KG1 (cell line): ENCODE measurements at places on chromosomes 6 and 20.

DNA sequence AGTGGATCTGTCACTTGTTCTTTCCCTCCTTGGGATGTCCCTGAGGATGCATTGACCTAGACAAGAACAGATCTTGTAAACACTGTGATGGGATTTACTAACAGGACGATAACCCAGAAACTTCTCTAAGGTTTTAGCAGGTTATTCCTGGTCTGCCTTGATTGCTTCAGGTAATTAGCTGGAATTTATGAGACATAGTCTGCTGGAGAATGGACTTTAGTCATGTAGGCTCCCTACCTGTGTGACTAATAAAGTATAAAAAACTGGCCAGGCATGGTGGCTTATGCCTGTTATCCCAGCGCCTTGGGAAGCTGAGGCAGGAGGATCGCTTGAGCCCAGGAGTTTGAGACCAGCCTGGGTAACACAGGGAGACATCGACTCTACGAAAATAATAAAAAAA is 96.1 kb downstream of the PAK5 start:
- no peak for DNase-seq

DNA sequence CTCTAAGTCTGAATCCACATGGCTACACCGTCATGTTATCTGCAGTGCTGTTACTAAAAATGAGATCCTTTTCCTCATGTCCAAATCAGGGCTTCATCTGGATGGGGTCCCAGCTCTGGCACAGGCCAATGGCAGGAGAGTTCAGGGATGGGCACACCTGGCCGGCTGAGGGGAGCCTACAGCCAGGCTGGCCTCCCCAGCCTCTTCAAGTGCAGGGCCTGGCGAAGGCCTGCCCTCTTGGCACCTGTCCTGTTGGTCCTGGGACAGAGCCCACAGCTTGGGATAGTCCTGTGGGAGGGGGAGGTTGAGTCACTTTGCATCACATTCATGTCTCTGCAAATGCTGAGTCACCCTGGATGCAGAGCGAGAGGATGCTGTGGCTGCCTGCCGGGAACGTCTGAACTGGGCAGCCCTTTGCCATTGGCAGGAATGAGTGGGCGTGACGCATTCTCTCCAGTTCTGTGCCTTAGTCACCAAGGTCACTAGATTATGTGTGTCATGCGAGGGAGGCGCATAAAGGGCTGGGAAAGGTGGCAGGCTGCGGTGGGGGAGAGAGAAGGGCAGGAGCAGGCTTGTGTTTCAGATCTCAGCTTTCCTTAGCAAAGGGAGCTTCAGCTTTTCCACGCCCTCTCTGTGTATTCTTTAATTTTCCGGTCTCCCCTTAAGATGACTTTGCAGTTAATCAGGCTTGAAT is 223.2 kb upstream of the ECI2 start:
- DNase-seq, result no peak

- DNase-seq, result no peak
These were observed 803 bp downstream of the MICB start for GRCh38 chr6:31498748-31499147.

DNA sequence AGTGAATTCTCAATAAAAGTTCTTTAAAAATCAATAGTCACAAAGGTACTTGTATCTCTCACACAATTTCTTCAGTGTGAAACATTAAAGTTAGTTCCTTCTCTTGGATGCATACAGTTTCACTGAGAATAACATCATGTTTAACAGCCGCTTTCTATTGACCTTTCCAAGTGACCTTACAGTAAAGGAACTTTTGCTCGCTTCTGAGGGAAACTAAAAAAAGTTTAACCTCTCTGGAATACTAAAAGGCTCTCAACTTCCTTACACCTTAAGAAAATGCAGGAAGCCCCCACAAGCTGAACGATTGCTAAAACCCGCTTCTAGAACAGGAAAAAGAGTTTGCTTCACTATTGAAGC is 1.3 kb downstream of the RRAGD start:
- no peak for DNase-seq

DNA sequence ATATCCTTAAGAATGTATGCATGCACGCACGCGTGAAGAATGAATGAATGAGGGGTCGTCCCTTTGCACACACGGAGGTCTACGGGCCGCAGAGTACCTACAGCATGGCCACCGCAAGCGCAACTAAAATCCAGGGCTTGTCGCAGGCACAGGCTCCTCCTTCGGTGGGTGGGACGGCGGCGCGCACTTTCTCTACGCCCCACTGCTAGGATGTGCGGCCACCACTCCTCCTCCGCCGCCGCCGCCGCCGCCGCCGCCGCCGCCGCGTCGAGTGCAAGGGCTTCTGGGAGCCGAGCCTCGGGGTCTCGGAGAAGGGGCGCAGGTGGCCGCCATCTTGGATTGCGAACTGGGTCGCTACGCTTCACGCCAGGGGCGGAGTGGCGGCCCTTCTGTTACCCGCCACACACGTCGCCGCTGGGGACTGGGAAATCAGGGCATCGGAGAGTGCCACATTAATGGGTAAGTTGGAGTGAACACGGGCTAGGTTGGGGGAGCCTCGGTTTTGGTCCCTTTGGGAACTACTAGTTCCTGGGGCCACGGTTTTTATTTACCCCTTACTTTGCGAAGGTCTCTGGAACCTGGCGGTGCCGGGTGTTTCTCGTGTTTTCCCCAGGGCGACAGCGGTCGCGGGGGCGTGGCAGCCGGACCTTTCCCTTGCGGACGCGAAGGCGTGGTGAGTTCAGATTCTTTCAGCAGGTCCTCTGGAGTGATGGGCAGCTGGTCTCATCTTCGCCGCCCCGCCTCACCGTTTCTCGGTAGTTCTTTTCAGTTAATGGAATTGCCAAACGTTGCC is at the start of gene KPNA5:
Gene KPNA5, plus strand, starts transcription at position 332 of the 793 bp plus-strand sequence. Its CDS starts 124 bp downstream, at position 456.
- peak; percentile 92 for DNase-seq

DNA sequence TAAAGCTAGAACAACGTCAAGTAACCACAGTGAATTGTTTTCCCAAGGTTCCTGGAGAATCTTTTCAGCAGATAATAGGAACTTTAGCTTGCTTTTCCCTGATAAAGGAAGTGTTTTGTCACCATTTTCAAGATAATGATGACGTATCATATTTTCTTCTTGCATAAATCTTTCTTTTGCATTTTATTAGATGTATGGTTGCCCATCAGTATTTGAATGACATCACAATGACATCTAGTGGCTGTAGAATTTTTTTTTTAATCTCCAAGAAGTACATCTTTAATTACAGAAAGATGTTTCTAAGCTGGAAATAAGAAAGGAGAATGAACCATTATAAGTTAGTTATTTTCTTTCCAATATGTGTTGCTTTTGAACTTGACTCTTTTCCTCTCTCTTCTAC is 83.0 kb downstream of the CENPW start:
- DNase-seq, result no peak

- no peak for DNase-seq
These were observed 123.2 kb downstream of the DLL1 start for GRCh38 chr6:170167657-170168159.

DNA sequence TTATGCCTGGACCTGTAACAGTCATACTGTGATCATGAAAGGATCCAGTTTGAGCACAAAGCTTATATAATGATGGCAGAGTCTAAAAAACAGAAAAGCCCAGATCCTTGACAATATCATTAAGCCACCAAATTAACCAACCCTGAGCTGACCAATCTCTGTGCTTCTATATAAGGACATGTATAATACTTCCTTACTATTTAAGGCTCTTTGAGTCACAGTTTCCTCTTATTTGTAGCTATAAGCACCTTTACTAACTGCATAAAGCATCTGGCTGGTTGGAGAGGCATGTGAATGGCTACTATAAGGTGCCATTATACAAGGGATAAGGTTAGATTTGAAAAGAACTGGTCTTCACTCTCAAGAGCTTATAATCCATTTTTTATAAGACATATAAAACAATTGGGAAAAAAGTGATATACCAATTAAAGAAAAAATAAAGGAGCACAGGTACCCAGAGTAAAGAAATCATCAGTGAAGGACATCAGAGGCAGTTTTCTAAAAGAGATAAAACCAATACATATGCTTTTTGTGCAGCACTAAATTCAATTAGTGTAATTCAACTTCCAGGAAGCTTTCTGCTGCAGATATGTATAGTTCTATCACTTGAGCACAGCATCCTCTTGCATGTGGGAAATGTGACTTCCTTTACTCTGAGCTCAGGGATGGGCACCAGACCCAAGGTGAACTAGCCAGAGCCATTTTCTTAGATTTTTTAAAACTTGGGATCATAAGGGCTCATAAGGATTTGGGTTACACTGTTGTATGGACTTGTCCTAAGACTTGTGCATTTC is 121.0 kb downstream of the BTBD9 start:
- DNase-seq, result no peak

- DNase-seq, result no peak
These were observed 27.6 kb upstream of the LY86 start for GRCh38 chr6:6560909-6561308.

DNA sequence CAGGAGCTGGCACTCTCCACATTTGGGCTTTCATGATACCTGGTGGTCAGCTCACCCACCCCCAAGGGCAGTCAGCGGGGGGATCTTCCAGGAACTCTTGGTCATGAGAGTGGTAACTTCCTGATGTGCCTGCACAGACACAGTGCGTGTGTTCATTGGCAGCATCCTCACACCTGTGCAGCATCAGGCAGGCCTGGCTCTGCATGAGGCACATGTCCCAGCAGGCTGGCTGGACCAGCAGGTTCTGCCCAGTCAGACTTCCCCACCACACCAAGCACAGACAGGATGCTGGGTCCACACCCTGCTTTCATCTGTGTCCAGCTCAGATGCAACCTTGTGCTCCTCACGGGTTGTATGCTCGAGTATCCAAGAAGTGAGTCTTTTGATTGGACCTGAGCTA is 15.7 kb upstream of the UNC93A start:
- no peak for DNase-seq

- DNase-seq, result no peak
These were observed 12.5 kb downstream of the ITPR3 start for GRCh38 chr6:33633462-33634158.

- DNase-seq, result no peak
These were observed 83.7 kb downstream of the YTHDF1 start for GRCh38 chr20:63132131-63132714.

DNA sequence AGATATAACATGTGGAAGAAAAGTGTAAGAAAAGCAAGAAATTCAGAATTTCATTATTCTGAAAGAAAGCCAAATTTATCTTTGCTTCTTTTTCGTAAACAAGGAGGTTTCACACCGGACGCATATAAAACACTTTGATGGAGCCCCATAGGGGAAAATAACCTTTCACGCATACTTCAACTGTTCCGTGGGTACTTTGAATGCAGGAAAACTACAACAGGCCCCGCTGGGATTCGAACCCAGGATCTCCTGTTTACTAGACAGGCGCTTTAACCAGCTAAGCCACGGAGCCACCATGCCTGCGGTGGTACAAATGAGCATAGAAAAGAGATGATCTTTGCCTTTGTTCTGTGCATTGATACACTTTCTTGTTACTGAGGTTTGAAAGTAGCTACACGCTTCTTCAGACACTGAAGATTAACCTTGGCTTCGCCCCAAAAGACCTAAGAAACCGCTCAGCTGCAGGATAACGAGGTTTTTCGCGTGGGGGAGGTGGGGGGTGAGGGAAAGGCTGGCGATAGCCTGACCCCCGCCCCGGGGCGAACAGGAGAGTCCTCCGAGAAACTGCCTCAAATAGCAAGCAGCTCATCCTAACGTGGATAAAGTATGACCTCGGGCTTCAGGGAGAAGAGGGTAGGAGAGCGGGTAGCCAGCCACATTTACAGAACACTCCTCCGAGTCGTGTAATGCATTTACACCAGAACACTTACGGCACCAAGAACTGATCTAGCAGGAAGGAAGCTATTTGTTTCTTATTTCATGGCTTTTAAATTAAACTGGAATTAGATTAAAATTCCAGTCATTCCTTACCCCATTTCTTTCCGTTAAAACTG is 5.3 kb upstream of the HMGN4 start:
- DNase-seq, result peak; percentile 98

- no peak for DNase-seq
These were observed 62.5 kb downstream of the CNKSR3 start for GRCh38 chr6:154447954-154448353.

DNA sequence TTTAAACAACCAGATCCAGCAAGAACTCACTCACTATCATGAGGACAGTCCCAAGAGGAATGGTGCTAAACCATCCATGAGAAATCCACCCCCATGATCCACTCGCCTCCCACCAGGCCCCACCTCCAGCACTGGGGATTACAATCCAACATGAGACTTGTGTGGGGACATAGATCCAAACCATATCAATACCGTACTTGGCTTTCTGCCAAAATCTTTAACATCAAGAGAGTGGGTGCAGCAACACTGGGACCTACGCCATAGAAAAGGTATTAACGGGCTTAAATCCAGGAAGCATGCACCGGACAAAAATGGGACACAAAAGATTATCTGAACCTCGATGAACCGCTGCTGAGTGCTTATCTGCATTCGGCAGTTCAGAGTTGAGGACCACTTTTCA is 322.3 kb upstream of the ARID1B start:
- DNase-seq, result no peak

DNA sequence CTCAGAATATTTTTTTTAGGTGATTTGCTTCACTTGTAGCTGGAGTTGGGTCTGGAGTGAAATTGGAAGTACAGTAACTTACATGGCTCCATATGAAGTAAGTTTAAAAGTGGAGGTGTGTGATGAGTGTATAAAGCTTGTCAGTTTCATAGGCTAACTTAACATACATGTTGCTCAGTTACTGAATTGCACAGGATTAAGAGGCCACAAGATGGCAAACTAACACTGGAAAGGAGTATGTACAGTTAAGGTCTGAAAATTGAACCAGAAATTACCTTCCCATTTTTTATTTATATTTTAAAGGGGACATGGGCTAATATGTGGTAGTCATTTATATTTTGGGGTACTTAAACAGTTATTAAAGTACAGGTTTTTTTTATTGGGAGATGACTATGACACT is 45.3 kb upstream of the SMIM8 start:
- no peak for DNase-seq

DNA sequence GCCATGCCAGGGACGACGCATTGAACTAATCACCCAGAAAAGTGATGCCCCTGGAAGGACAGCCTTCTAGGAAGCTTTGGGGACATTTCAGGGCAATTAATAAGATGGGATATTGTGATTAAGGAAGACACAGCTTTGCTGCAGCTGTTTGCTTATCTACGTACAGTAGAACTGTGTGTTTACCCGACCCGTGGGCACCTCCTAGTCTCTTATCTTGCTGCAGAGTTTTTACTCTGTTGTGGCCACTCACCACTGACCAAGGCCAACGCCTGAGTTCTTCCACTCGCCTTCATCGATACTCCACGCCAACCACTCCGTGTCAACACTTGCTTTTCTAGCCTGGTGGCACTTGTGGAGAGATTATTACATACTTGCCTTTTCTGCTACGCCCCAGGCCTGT is 105.9 kb upstream of the MLN start:
- no peak for DNase-seq

DNA sequence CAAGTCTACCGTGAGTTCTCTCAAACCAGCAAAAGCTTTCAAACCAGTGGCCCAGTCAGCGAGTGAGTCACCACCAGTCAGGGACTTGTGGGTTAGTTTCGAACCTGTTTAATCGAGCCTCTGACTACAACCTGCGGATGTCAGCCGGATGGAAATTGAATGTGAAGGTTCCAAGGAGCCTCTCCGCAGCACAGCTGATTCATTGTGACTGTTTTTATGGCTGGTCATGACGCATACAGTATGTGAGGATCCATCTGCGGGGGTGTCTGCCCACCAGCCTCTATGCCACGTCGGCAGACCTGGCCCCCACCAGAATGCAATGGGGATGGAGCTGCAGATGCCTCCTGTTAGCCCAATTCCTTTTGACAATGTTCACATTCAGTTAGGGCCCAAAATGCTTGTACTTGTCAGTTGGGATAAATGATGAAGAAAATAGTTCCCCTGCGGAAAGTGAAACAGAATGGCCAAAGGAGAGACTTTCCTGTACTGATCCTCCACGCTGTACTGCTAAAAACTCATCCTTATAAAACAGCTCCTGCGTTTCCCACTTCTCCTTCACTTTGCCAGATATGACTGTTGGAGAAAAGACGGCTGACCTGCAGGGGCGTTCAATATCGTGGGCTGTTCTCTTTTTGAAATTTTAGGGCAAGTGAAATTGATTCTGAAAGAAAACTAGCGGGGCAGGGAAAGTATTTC is 206.6 kb downstream of the TFAP2B start:
- no peak for DNase-seq
